M059J (cell line): ENCODE measurements at places on chromosomes 7 and 10. TPM values are rescaled to one million over a fixed set of nuclear protein-coding genes. Genes with fewer than 3 reads are reported as not detected.

- DNase-seq, result no peak
Observed at GRCh38 chr7:107746006-107746405, 2.1 kb downstream of the CBLL1 start.

DNA sequence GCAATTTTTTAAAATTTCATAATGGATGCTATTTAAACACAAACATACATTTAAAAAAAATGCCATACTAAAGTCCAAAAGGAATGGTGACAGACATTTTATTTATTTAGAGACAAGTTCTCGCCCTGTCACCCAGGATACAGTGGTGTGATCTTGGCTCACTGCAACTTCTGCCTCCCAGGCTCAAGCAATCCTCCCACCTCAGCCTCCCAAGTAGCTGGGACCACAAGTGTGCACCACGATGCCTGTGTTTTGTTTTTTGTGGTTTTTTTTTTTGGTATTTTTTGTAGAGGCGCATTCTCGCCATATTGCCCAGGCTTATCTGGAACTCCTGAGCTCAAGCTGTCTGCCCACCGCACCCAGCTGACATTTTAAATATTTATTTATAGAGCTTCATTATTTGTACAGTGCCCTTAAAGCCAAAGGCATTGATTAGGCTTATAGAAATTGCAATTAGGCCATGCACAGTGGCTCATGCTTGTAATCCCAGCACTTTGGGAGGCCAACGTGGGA lies 703.5 kb downstream of the AUTS2 start:
- no peak for DNase-seq

GRCh38 chr7:142025896-142026295 lies 30.2 kb downstream of the MGAM start:
- peak; percentile 75 for DNase-seq

DNA sequence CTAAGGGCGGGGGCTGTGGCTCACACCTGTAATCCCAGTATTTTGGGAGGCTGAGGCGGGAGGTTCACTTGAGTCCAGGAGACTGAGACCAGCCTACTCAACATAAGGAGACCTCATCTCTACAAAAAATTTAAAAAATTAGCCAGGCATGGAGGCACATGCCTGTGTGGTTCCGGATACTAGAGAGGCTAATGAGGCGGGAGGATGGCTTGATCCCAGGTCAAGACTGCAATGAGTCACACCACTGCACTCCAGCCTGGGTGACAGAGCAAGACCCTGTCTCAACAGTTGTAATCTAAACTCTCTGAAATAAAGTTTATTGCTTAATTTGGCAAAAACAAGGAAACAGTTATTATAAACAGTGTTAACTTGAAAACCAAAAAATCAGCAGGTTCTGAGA lies 123.3 kb downstream of the USP6NL start:
- DNase-seq, result peak; percentile 38

DNA sequence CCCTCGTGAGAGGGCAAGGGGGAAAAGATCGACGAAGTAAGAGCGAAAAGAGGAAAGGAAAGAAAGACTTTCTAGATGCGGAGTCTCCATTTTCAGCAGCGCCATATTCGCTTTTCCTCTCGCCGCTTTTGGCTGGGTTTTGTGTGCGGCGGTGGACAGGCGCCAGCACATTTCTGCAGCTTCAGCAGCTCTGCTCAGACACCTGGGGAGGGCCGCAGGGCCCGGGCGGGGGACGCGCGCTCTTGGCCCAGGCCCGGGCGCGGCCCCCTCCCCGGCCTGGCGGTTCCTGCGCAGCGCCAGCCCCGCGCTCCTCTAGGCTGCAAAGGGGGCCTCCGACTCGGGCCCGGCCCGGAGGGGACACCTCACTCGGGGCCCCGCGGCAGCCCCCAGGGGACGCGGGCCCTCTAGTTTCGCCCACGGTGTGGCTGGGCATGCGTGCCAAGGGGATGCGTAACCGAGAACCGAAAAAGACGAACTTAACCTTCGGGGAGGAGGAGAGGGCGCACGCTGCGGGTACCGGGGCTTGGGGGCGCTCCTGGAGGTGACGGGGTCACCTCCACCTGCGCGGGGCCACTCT lies 34.5 kb upstream of the EBLN1 start:
- DNase-seq, result peak; percentile 20

The CLDN15 gene
- 1.7 and 3.2 TPM in 2 replicates for total RNA-seq

The CTAGE8 gene
- total RNA-seq, result 0.05 and 0.42 TPM in 2 replicates

The VPS50 gene
- total RNA-seq, result 19.0 and 24.5 TPM in 2 replicates

The CALY gene
- total RNA-seq, result not detected in 2 replicates

GRCh38 chr10:117432866-117433265 lies 57.6 kb upstream of the PDZD8 start:
- no peak for DNase-seq

- no peak for DNase-seq
Observed at GRCh38 chr10:101346177-101346576, 7.8 kb upstream of the BTRC start.

DNA sequence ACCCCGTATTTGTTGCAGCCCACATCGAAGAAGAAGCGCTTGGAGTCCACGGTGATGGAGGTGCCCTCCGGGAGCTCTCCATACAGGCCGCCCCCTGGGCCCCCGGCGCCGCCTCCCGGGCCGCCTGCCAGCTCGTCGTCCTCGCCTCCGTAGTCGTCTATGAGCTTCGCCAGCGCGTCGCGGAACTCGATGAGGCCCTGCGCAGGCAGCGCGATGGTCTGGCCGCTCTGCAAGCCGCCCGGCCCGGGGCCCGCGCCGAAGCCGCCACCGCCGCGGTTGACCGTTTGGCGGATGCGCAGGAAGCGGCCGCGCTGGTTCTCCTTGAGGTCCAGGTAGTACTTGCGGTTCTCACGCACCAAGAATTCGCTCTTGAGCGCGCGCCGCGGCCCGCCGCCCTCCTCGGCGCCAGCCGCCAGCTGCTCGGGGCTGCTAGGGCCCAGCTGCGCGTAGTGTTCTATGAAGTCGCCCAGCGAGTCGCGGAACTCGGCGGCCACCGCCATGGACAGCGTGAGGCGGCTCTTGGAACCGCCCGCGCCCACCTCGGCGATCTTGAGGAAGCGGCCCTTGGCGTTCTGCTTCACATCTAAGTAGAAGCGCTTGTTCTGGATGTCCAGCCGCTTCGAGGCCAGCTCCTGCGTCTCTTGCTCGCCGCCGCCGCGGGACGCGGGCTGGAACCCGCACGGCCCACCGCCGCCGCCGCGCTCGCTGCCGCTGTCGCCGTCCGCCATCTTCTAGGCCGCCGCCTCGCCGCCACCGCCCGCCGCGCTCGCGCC lies 523 bp downstream of the PURB start:
- DNase-seq, result peak; percentile 63

The SAMD9L gene
- 103 and 105 TPM in 2 replicates for total RNA-seq

The TAC1 gene
- total RNA-seq, result not detected in 2 replicates

The EPO gene
- total RNA-seq, result not detected in 2 replicates

GRCh38 chr7:92276460-92276864 lies 30.7 kb downstream of the ANKIB1 start:
- DNase-seq, result no peak

The SERPINE1 gene
- 102 and 119 TPM in 2 replicates for total RNA-seq

DNA sequence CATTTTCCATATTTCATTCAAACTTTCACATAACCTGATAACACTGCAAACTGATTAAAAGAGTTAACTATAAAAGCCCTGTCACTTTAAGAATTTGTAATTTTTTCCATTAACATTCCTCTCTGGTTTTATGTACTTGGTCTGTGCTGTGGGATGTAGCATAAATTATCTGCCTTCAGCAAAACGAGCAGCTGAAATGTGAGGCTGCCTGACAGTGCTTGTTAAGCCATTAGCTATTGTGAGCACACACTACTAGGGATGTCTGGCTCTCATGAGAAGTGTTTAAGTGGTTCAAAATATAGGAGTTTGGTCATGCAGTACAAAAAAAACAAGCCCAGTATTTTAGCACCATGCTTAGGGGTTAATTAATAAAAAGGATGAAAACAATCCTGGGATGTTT lies 63.0 kb downstream of the HOXA1 start:
- DNase-seq, result peak; percentile 54

DNA sequence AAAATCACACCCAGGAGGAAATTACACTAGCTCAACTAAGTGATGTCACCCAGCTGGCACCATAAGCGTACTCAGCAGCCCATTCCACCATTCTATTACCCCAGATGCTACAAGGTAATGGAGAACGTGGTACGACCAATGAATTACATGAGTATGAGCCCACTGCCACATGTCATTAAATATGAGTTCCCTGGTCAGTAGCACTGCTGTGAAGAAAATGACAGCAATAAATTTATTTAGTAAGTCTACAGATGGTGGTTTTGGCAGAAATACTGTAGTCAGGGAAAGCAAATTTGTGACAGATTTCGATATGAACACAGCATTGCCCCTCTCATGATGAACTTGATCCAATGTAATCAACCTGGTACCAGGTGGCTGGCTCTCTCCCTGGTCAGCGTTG lies 154.2 kb downstream of the VWC2 start:
- no peak for DNase-seq

DNA sequence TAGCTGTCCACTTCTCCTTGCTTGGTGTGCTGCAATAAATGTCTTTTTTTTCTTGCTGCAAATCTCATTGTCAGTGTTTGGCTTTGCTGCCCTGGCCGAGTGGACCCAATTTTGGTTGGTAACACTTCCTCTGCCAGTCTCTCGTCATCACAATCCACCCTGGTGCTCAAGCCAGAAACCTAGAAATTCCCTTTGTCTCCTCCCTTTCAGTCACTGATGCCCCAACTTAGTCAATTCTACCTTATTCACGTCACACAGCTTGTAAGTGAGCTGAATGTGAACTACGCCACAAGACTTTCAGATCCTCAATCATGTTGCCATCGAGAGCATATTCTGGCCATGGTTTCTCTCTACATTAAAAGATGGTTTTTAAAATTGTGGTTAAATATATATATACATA lies 13.0 kb upstream of the FRA10AC1 start:
- DNase-seq, result no peak

- peak; percentile 1 for DNase-seq
Observed at GRCh38 chr7:117946151-117946633, 73.0 kb upstream of the CTTNBP2 start.

DNA sequence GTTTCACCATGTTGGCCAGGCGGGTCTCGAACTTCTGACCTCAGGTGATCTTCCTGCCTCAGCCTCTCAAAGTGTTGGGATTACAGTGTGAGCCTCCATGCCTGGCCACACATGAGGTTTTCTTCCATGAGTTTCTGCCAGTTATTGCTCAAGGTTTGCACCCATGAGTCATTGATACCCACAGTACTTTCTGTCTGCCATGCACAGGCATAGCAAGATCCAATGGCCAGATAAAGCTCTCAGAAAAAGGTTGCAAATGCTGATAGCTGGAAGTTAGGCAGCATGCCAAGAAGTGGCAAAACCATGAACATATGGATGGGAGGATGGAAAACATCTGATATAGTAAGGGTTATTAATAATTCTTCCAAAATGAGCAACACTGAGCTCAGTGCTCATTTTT lies 298.7 kb upstream of the NRG3 start:
- DNase-seq, result no peak

The TMEM184A gene
- 1.8 and 3.3 TPM in 2 replicates for total RNA-seq

GRCh38 chr10:46220872-46221538 lies 65.8 kb upstream of the ANTXRL start:
- no peak for DNase-seq

DNA sequence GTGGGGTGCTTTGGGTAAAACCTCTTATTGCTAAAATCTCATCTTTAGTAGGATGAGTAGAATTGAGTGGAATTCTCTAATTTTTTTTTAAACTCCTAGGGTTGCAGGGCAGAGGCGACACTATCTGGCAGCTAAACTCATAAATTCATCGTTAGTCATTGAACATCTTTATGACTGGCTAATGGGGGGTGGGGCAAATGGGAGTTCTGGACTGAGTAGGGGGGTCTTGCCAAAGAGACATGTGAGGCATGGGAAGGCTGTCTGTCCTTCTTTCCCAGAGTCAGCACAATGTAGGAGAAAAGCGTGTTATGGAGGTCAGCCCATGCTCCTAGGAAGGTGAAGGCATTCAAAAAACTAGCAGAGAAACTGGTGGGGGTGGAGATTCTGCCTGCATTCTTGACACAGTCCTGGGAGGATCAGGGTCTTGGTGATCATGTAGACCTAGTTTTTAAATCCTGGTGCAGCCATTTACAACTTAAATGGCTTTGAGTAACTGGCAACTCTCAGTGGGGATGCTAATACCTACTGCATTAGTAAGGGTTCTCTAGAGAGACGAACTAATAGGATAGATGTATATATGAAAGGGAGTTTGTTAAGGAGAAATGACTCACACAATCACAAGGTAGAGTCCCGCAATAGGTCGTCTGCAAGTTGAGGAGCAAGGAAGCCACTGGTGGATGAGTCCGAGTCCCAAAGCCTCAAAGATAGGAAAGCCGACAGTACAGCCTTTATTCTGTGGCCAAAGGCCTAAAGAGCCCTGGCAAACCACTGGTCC lies 47.7 kb downstream of the EMX2 start:
- peak; percentile 1 for DNase-seq

GRCh38 chr10:68103901-68104300 lies 5.4 kb upstream of the MYPN start:
- DNase-seq, result peak; percentile 69

The DYDC2 gene
- total RNA-seq, result not detected in 2 replicates

- no peak for DNase-seq
Observed at GRCh38 chr7:140672382-140673062, at the start of gene ADCK2. ADCK2 (plus strand) TSS chr7:140672945; CDS start chr7:140673331, 386 bp downstream.

- no peak for DNase-seq
Observed at GRCh38 chr7:130387628-130388403, 7.5 kb downstream of the CPA1 start.

DNA sequence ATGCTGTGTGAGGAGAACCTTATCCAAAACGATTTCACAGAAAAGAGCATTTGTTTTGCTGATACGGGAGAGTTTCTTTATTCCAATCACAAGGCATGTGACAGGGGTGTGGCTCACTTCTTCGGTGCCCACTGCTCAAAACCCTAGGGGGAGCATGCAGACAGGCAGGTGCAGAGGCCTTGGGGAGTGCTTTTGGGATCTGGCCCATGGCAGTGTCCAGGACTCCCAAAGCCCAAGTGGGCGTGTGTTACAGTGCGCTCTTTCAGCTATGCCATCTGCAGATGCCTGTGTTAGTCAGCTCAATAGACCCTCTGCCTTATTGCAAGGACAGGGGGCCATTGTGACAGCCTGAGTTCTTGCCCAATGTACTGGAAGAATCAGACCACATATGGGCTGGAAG lies 94.8 kb downstream of the CSTF2T start:
- DNase-seq, result no peak

The SLC13A1 gene
- not detected in 2 replicates for total RNA-seq

DNA sequence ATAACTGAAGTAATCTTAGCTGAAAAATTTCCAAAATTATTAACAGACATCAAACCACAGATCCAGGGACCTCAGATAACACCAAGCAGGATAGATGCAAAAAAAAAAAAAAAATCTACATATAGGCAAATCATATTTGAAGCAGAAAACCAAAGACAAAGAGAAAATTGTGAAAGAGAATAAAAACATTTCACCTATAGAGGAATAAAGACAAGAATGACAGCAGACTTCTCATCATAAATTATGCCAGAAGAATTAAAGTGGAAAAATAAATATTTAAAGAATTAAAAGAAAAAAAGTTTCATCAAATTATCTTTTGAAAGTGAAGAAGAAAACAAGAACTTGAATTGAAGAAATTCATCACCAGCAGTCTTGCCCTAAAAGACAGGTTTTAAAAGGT lies 467.5 kb downstream of the GPAM start:
- no peak for DNase-seq

GRCh38 chr10:92756201-92757065 lies 66.7 kb downstream of the HHEX start:
- peak; percentile 28 for DNase-seq

GRCh38 chr10:77041636-77042258 lies 595.9 kb downstream of the KCNMA1 start:
- DNase-seq, result no peak

The CDC14C gene
- total RNA-seq, result 0.07 and 0.10 TPM in 2 replicates
